Ascending aorta (tissue), 2 donors: ENCODE measurements at places on chromosomes 1 and 21. TPM values are rescaled to one million over a fixed set of nuclear protein-coding genes. Genes with fewer than 3 reads are reported as not detected.

C1orf216 gene
- 40.6 TPM for total RNA-seq

DNA sequence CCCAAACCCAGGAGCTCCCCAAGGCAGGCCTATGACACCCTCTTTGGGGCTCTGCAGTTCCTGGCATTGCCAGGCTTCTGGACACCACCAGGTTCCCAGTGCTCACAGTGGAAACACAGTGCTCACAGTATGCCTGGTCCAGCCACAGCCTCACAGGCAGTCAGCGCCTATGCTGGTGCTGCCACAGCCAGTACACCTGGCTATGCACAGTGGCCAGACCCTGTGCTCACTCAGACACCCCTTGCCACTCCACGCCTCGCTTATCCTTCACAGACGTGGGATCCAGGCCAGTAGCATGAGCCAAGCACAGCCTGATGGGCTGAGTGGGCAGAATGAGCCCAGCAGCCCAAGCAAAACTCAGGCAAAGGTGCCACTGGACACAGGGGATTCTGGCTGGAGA is 579.2 kb upstream of the ADGRL2 start:
- no peak for DNase-seq

TESK2 gene
- 0.32 TPM for total RNA-seq

DPT gene
- total RNA-seq: 12.3 TPM

DNA sequence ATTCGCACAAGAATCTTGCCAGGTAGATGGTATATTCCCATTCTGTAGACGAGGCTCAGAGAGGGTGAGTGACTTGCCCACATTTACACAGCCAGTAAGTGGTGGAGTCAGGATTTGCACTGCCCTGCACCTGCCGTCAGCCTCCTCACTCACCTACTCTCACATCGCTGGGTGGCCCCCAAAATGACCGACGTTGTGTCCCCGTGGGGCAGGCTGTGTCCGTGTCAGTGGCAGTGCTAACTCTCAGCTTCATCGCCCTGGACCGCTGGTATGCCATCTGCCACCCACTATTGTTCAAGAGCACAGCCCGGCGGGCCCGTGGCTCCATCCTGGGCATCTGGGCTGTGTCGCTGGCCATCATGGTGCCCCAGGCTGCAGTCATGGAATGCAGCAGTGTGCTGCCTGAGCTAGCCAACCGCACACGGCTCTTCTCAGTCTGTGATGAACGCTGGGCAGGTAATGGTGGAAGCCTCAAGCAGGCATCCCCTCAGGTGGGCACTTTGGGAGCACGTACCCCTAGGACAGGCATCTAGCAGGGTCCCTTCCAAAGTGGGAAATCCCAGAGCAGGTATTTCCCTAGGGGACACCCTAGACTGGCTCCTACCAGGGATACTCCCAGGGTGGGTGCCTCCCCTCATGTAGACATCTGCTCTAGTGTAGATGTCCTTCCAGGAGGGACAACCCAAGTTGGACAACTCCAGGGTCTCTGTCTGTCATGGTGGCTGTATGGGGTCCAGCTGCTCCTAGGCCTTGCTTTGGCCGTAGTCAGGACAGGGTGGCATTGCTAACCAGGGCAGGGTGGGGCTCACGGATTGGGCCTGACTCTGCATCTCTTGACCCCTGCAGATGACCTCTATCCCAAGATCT is 3.4 kb downstream of the HCRTR1 start:
- no peak for DNase-seq

- DNase-seq: peak; percentile 82
Measured at GRCh38 chr1:72283307-72284083, 1.2 kb upstream of the NEGR1 start.

DNA sequence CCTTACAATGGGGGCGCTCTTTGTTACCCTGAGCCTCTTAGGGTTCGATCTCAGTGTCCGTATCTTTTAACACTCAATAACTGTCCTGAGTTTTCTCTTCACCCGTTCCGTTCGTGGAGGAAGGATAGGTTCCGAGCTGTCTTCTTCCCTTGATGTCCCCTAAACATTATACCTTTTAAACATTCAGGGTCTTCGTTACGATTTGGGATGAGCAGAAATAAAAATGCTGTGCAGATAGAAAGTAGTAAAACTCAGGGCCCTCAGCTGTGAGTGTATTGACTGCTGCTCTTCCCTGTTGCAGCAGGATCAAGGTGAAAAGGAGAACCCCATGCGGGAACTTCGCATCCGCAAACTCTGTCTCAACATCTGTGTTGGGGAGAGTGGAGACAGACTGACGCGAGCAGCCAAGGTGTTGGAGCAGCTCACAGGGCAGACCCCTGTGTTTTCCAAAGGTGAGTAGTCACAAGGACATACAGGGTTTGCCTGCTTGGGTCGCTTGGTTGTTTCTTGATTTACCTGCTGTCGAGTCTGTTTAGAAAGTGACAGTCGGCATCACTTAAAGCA is 784 bp downstream of the RPL11 start:
- DNase-seq: no peak

- no peak for DNase-seq
Measured at GRCh38 chr1:218718206-218718605, 373.1 kb downstream of the TGFB2 start.

CD84 gene
- 1.1 TPM for total RNA-seq

GRCh38 chr1:150514913-150515327 is 632 bp upstream of the FALEC start:
- no peak for DNase-seq

- peak; percentile 61 for DNase-seq
Measured at GRCh38 chr1:115282807-115283208, 55.2 kb downstream of the NGF start.

GRCh38 chr1:92864131-92864530 is 32.3 kb downstream of the RPL5 start:
- no peak for DNase-seq

DNA sequence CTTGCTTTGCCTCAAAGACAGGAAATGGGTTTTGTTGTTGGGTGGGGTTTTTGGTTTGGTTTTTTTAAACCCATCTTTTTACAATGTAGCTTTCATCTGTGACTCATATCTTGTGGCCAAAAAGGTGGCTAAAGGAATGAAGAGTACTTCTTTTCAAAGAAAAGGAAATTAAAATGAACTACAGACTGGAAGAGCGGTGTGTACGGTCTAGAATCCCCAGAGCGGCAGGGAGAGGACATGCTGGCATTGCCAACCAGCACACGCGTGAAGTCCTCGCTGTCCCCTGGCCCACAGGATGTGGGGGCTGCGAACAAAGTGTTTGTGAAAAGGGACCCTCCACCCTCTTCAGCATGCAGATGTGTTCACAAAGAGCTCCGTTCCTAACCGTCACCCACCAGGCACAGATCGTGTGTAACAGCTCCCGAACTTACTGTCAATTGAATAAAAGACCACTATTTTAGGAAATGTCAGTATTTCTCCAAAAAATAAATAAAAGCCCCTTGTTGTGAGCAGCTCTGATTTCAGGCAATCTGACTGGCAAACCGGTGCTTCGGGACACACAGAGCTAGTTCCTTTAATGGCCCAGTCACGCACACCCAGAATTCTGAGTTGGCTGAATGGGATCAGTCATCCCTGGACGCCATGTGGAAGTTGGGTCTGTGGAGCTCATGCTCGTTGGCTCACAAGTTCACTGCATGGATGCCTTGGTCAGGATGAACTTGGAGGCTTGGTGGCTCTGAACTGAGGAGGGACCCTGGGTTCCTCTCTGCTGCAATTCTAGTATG is 602.9 kb downstream of the NPHP4 start:
- no peak for DNase-seq

MPZL1 gene
- total RNA-seq: 58.9 TPM

- DNase-seq: no peak
Measured at GRCh38 chr1:160114085-160114484, 1.5 kb upstream of the ATP1A2 start.

- DNase-seq: no peak
Measured at GRCh38 chr1:243596431-243597062, 253.5 kb downstream of the AKT3 start.

DNA sequence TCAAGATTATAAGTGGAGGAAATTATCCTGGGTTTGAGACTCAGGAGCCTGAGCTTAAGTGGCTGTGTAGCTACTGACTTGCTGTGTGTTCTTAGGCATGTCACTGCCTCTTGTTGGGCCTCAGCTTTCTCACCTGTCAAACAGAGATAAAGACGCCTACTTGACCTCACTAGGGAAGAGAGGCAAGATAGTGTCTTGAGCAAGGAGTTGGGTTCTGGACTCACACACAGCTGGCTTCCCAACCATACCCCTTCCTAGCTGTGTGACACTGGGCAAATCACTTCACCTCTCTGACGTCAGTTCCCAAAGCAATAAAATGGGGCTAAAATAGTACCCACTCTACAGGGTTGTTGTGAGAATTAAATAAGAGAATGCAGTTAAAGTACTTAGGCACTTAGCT is 11.6 kb upstream of the EPB41 start:
- no peak for DNase-seq

ANXA9 gene
- not detected for total RNA-seq

- no peak for DNase-seq
Measured at GRCh38 chr1:190399233-190399632, 78.4 kb downstream of the BRINP3 start.

HTR6 gene
- total RNA-seq: not detected

DNA sequence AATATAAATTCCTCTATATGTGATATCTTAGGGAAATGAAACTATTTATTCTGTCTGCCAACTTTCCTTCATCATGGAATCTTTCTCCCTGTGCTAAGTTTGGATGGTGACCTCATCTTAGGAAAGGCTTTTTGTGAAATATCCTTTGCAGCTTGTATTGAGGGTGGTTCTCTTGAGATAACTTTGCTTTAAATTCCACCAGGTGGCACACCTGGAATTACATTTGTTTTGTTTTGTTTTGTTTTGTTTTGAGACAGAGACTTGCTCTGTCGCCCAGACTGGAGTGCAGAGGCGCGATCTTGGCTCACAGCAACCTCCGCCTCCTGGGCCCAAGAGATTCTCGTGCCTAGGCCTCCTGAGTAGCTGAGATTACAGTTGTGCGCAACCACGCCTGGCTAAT is 7.6 kb upstream of the CD1A start:
- no peak for DNase-seq

DNA sequence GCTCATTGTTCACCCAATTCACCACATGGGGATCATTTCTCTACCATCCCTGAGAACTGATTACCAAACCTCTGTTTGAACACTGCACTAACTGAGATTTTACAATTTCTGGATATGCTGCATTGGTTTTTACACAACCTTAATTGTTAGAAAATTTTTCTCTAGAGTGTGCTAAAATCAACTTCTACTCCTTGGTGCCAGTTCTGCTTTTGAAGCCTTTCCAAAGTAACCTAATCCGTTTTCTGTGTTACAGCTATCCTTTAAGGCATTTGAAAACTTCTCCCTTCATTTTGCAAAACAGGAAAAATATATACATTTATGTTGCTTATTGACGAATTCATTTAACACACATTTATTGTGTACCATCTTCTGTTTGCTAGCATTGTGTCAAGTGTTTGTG is 23.7 kb downstream of the SMAP2 start:
- DNase-seq: no peak

PLA2G2D gene
- total RNA-seq: not detected

GRCh38 chr1:171468120-171468750 is 17.1 kb upstream of the PRRC2C start:
- no peak for DNase-seq

DNA sequence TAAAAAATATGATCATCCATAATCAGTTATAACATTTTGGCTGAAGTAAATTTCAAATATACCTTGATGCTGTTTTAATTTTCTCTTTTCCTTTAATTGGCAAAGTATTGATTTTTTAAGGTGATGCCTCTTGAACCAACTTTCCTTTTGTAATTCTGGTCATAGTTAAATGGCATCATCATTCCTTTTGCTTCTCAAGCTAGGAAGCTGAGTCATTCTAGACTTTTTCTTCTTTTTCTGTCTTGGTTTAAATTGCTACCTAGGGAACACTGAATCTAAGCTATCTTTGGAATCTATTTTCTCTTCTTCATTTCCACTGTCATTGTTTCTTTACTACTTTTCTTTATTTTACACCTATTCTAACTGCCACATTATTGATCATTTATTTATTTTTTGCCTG is 162.7 kb downstream of the HMCN1 start:
- DNase-seq: no peak

MX2 gene
- total RNA-seq: 9.7 TPM

NTRK1 gene
- total RNA-seq: not detected

DNA sequence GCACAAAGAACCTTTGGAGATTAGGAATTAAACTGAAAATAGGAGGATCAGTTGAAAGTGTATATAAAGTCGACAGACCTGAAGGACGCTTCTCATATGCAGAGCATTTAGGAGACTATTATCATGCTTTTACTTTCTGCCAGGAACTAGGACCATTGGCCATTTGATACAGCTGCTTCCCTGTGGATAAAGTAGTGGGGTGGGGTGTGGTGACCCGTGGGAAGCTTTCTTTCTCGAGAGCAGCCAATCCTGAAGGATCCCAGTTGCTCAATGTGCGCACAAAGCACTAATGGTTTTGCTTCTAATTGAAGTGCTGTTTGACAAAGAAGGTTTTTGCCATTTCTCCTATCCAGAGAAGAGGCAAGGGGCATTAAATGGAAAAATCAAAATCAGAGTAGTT is 14.9 kb upstream of the CD55 start:
- no peak for DNase-seq

DNA sequence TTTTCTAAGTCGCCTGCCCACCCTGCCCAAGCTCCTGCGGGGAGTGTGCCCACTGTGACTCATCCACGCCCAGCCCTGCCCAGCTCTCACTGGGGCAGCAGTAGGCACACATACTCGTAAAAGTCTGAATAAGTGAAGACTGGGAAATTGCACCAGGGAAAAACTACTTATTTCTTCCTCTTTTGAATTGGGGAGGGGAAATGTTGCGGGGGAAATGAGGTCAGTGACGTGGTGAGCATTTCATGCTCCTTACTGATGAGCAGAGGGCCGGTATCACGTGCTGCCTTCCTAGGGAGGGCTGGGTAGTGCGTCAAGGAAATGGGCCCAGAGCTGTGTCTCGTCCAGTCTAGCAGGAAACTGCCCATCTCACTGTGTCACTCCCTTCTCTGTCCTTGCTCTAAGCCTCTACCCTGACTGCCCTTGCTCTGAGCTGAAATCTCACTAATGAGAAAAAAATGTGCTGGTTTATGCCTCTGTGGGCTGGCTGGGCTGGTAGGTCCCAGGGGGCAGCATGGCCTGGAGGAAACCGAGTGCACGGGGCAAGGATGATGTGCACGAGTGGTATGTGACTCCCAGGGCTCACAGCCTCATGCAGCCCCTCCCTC is 13.5 kb upstream of the TNFRSF1B start:
- DNase-seq: peak; percentile 83

GRCh38 chr1:89632657-89633247 is at the start of gene LRRC8C:
Gene LRRC8C (plus strand): TSS chr1:89633120. CDS start chr1:89686474, 53,354 bp downstream.
- peak; percentile 47 for DNase-seq

DNA sequence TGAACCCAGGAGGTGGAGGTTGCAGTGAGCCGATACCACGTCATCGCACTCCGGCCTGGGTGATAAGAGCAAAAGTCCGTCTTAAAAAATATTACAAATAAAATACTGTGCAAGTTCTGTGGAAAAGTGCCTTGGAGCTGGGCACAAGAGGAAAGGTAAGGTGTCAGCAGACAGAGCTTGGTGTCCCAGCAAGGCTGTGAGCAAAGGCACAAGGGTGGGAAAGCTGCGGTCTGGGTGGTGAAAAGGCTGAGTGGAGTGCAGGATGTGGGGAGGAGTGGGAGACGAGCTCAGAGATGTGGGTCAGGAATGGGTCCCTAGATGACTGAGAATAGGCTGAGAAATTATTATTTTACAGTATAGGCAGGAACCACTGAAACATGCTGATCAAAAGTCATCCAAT is 150.6 kb downstream of the RHOU start:
- no peak for DNase-seq
